ENCODE measurements at places on chromosomes 11 and 22. TPM values are rescaled to one million over a fixed set of nuclear protein-coding genes. Genes with fewer than 3 reads are reported as not detected.

SCGB1D2 gene
- total RNA-seq = not detected

GRCh38 chr22:43910178-43910695, 13.4 kb upstream of the PNPLA3 start:
- DNase-seq = peak; percentile 14
- no peaks in the 10 kb centered on the region for H3K36me3 ChIP-seq
- peaks cover 3% of the 10 kb centered on the region for H3K27me3 ChIP-seq
- no peak overlapping the region for H3K27ac ChIP-seq
- no peak overlapping the region for H3K4me3 ChIP-seq

DNA sequence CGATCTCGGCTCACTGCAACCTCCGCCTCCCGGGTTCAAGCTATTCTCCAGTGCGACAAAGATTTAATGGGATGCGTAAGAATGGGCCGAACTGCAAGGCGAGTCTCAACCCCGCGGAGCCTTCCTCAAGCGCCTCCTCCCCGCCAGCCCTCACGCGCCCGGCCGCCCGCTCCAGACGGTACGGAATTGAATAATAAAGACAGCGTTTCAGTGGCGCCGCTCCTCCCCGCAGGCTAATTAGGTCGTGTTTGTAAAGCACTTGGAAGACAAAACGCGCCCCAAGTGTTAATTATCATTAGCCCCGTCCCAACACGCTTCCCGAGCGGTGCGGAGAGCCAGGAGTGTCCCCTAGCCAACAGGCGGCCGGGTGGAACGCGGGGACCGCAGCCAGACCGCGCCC, 192.0 kb downstream of the BUD13 start:
- no peak for DNase-seq
- peaks cover 82% of the 10 kb centered on the region for H3K27me3 ChIP-seq
- H3K36me3 ChIP-seq = no peaks in the 10 kb centered on the region
- no peaks in the 10 kb centered on the region for H3K4me1 ChIP-seq
- H3K4me3 ChIP-seq = no peak overlapping the region
- H3K27ac ChIP-seq = no peak overlapping the region

GRCh38 chr22:20798974-20799373, 25.1 kb downstream of the SERPIND1 start:
- peaks cover 6% of the 10 kb centered on the region for H3K36me3 ChIP-seq
- no peaks in the 10 kb centered on the region for H3K4me1 ChIP-seq
- no peak overlapping the region for H3K4me3 ChIP-seq
- no peak for DNase-seq
- no peak overlapping the region for H3K27ac ChIP-seq

DNA sequence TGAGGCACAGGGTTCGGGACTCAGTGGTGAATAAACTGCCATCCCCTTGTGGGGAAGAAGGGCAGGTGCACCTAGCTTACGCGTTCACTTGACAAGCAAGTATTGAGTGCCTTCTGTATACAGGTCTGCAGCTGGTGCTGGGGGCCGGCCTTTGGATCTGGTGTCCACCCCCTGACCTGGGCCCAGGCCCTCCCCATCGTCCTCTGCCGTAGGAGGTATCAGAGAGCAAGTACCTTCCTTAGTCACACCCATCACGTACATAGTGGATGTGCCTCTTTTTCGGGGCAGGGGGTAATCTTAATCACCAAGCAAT, 53.3 kb downstream of the SMIM38 start:
- DNase-seq = no peak
- H3K4me1 ChIP-seq = no peaks in the 10 kb centered on the region
- H3K36me3 ChIP-seq = no peaks in the 10 kb centered on the region
- H3K4me3 ChIP-seq = no peak overlapping the region
- no peak overlapping the region for H3K27ac ChIP-seq

DNA sequence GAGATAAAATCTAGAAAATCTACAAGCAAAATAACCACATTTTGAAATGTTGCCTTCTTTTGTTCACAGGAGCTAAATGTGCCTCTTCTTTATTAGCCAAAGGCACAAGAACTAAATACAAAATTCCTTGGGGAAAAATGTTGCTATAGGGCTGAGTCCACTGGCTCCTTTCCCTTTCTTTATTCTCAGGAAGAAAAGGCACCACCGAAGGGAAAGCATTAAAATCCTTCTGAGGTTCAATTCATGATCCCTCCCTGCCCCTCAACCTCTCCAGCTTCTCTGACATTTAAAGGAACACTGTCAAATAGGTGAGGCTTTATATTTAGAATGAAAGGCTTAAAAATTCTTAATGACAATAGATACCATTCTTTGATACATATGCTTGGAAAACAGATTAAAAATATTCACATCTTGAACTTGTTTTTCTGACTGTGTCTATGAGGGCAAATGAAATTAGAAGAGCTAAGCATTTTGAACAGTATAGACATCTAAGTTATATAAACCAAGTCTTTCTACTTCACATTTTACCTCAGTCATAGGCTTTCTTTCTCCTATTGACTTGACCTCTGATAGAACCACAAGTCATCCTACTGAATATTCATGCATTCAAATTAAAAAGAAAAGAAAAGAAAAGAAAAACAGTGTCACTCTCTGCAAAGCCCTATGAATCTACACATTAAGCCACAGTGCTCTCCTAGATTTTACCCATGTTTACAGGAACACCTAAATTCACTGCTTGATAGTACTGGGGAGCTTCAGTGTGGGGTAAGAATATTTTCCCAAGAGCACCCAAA, 148.2 kb downstream of the MAML2 start:
- 0 out of 2 replicates have a peak, but pooled peaks cover 3% of the 10 kb centered on the region for H3K36me3 ChIP-seq
- H3K4me3 ChIP-seq = no peak overlapping the region
- no peak for DNase-seq
- no peaks in the 10 kb centered on the region for H3K27me3 ChIP-seq
- peaks cover 6% of the 10 kb centered on the region for H3K4me1 ChIP-seq
- H3K27ac ChIP-seq = no peak overlapping the region

GRCh38 chr11:121091492-121092152, 9.4 kb upstream of the TECTA start:
- no peaks in the 10 kb centered on the region for H3K4me1 ChIP-seq
- no peaks in the 10 kb centered on the region for H3K27me3 ChIP-seq
- no peaks in the 10 kb centered on the region for H3K36me3 ChIP-seq
- no peak overlapping the region for H3K4me3 ChIP-seq

- H3K36me3 ChIP-seq = no peaks in the 10 kb centered on the region
- no peak for DNase-seq
- H3K4me3 ChIP-seq = no peak overlapping the region
- no peak overlapping the region for H3K27ac ChIP-seq
- H3K27me3 ChIP-seq = no peaks in the 10 kb centered on the region
These were observed 56.2 kb upstream of the ARHGAP42 start for GRCh38 chr11:100630898-100631297.

- H3K4me3 ChIP-seq = no peak overlapping the region
- peaks cover 2% of the 10 kb centered on the region for H3K36me3 ChIP-seq
- no peaks in the 10 kb centered on the region for H3K27me3 ChIP-seq
- no peak for DNase-seq
These were observed 38.9 kb downstream of the RELT start for GRCh38 chr11:73414977-73415651.

C22orf31 gene
- not detected for total RNA-seq

All from PC-3 (cell line).